ENCODE measurements at places on chromosomes 2 and 18. TPM values are rescaled to one million over a fixed set of nuclear protein-coding genes. Genes with fewer than 3 reads are reported as not detected.

GRCh38 chr2:233031556-233032500 lies 644 bp upstream of the NEU2 start:
- DNase-seq, result peak; percentile 40

- no peak for DNase-seq
Measured at GRCh38 chr2:67182884-67183283, 214.2 kb upstream of the ETAA1 start.

- peak; percentile 78 for DNase-seq
Measured at GRCh38 chr2:149330127-149331022, at the start of gene LYPD6. LYPD6 (plus strand) TSS chr2:149330587; CDS start chr2:149437709, 107,122 bp downstream.

GRCh38 chr2:134564549-134564948 lies 154.3 kb downstream of the TMEM163 start:
- no peak for DNase-seq

DNA sequence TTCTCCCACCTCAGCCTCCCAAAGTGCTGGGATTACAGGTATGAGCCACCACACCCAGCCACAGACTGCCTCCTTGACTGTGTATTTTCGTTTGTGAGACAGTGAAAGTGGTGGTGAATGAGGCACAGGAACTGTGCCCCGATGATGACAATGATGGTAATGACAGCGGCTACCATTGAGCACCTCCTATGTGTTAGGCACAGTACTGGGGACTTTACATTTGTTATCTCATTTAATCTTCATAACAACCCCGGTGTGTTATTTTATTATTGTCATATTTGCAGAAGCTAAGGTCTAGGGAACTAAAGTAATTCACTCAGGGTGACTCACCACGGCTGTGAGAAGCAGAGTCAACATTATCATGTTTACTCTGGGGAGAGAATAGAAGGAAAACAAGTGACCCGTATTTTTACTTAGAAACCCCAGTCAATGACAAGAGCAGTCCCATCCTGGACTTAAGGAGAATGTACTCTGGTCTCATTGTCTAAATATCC lies 77.6 kb upstream of the ALPP start:
- DNase-seq, result no peak

GRCh38 chr2:228590681-228591080 lies 409.2 kb upstream of the SPHKAP start:
- no peak for DNase-seq

DNA sequence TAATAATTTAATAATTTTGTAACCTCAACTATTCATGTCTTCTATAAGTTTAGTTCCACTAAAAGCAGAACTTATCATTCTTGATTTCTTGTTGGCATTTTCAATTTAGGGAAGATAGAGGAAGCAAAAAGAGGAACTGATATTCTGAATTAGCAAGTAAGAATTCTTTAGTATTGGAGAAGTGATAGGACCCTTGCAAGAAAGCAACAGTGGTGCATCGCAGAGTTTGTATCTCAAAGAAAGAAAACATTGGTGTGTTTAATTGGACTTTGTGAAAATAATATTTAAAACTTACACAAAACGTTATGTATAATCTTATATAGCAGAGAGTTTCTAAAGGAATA lies 36.5 kb upstream of the TNFRSF11A start:
- DNase-seq, result no peak

GRCh38 chr2:72822794-72823193 lies 3.0 kb downstream of the EXOC6B start:
- no peak for DNase-seq

- no peak for DNase-seq
Measured at GRCh38 chr2:181850936-181851560, 40.5 kb upstream of the ITPRID2 start.

GRCh38 chr2:158021226-158021625 lies 80.5 kb upstream of the UPP2 start:
- DNase-seq, result no peak

GRCh38 chr2:150997702-150998440 lies 263.8 kb downstream of the RBM43 start:
- DNase-seq, result no peak

DNA sequence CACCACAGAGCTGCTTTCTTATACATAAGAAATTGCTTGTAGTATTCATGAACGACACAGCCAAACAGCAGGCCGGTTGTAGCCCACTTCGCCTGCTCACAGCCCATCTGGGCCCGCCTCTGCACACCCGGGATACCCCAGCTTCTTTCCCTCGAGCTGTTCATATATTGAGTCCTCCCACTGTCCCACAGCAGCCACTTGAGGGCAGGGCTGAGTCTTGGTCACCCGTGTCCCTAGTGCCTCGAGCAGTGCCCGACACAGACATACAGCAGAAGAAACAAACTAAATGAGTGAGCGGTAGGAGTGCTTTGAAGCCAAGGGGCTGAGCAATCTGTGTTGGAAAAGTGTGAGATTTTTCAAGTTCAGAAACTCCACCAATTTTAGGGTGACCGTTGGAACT lies 251.4 kb downstream of the KLHL29 start:
- DNase-seq, result no peak

DNA sequence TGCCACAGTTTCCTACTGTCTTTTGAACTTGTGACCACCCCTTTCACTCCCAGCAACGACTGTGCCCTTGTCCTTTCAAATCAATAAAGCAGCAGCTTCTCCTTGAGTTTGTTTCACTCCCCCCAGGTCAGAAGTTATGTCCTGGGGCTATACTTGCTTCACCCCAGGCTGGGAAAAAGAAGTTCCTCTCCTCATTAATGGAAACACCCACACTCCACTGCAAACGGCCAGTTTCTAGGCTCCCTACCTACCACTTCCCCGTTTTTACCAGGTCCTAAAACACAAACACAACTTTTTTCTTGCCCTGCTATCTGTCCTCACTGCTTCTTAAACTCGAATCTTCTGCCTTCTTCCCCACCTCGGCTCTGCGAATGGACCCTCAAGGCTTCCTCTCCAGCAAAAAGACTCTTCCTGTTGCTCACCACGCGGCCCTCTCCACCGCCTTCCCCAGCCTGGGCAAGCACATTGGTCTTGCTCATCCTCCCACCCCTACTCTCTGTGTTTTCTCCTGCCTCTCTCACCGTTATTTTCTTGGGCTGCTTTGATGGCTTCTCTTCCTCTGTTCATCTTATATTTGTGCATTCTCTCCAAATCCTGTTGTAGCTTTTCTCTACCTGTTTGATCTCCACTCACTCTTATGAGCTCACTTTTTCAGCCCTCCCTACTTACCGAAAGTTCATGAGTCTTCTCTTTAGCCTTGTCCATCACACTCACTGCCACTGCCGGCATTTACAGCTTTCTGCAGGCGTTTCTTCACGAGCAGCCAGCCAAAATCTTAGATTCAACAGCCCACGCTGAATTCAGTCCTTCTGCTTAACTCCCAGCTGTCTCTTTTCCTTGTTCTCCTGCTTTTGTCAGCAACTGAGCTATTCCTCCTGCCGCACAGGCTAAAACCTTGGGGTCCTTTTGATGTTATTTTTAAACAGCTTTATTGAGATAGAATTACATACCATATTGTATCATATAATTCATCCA lies 7.0 kb upstream of the SP5 start:
- DNase-seq, result no peak

DNA sequence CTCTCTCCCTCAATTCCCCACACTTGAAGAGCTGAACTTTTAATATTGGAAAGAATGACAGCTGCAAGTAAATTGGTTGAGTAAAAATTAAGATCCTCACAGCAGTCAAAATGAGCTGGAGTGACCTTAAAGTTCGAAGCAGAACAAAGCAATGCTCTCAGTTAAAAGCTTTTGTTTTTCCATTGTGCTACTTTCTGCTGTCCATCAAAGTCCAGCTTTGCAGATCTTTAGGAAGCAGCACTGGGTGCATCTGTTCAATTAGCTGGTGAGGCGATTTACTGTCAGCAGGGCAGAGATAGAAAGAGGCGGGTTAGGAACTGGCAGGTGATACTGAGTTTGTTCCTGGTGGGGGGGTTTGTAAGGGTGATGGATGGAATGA lies 834.8 kb downstream of the CPS1 start:
- no peak for DNase-seq

DNA sequence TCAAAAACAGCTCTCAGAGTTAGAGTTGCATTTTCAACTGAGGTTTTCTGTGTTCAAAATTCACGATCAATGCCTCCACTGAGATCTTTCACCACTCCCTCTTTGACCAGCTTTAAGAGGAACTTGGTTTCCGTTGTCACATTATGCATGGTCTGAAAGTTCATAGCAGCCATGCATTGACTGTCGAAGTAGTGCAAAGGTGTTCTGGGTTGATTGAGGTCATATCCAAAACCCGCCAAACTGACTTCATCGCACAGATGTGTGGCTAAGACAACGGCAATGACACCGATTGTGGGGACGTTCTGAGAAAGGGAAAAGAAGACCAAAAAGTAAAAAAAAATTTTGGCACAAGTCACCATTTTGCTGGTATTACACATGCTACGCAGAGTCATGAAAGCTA lies 48.7 kb downstream of the ST3GAL5 start:
- DNase-seq, result no peak

GRCh38 chr2:195532628-195533271 lies 124.3 kb upstream of the SLC39A10 start:
- no peak for DNase-seq

- no peak for DNase-seq
Measured at GRCh38 chr2:144099780-144100377, 420.0 kb downstream of the ZEB2 start.

- no peak for DNase-seq
Measured at GRCh38 chr2:64017811-64018700, 1.2 kb downstream of the VPS54 start.

DNA sequence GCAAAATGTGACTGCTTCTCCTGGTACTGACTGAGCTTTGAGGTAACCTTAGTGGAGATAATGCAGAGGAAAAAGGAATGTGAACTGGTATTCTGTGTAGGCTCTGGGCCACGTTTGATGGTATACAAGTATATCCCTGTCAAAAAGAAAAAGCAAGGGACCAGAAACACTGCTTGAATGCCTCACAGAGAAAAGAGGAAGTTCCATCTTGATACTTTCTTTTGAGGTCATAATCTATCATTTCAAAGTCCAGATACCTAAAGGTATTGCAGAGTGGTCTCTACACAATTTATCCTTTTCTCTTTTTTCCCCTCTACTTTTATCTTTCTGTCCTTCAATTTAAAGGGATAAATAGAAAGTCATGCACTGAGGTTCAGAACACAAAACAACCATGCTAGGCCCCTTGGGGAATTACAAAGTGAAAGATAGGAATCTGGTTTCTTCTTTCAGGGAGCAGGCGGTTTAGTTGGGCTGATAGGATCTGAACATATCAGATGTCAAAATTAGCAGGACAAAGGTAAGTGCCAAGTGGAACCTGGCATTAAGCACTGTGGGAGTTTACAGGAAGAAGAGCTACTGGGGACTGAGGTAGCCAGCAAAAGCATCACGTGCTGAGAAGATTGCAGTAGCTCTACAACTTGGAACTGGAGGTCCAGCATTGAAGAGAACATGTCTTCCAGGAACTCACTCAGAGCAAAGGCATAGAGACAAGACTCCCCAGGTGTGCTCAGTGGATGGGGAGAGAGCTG lies 121.2 kb downstream of the LYPD6 start:
- DNase-seq, result no peak

GRCh38 chr2:190678444-190679162 lies 29.7 kb downstream of the NAB1 start:
- no peak for DNase-seq

GRCh38 chr2:70977605-70978205 lies 725 bp upstream of the ANKRD53 start:
- DNase-seq, result no peak

IL37 gene
- 0.55 TPM for total RNA-seq

CD207 gene
- total RNA-seq, result not detected

UGT1A10 gene
- total RNA-seq, result not detected

APCDD1 gene
- 1.8 TPM for total RNA-seq

CD8B2 gene
- total RNA-seq, result not detected

EPAS1 gene
- 1.4 TPM for total RNA-seq

CYRIA gene
- total RNA-seq, result 2.3 TPM

MAP3K19 gene
- total RNA-seq, result not detected

ZNF892 gene
- 13.3 TPM for total RNA-seq

KCNS3 gene
- 7.2 TPM for total RNA-seq

SP140L gene
- total RNA-seq, result 1.9 TPM

HAAO gene
- total RNA-seq, result 5.3 TPM
